ENCODE measurements at places on chromosomes 16 and 17.

DNA sequence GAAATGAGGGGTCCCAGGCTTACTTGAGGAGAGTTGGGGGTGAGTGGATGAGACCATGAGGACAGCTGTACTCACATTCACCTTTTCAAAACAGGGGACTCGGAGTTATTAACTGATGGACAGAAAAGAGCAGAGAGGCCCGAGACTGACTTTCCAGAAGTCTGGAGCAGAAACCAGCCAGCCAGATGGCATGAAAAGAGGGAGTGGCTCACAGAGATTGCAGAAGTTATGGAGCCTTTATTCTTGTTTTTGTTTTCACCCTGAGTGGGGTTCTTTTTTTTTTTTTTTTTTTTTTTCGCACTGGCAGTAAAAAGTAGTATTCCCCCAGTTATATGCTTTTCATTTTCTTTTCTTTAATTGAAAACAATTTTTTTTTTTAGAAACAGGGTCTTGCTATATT is 18.9 kb downstream of the TVP23A start:
- DNase-seq: no peak

GRCh38 chr17:347309-347899 is 5.2 kb downstream of the RPH3AL start:
- DNase-seq: no peak

DNA sequence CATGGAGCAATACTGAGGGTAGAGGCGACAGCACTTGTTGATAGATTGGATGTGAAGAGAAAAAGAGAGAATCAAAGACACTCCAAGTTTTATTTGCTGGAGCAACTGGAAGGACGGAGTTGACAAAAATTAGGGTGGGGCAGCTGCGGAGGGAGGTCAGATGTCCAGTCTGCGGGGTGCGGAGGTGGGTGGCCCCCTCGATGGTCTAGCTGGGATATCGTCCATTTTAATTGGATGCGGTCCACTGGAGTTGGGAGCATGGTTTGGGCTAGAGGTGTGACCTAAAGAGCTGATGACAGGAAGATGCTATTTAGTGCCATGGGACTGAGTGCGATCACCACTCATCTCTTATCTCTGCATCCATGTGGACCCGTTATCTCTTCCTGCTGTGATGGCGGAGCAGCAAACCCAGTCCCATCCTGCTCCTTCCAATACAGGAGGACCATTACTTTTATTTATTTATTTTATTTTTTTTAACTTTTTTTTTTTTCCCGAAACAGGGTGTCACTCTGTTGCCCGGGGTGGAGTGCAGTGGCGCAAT is 48.3 kb upstream of the CBX4 start:
- no peak for DNase-seq

DNA sequence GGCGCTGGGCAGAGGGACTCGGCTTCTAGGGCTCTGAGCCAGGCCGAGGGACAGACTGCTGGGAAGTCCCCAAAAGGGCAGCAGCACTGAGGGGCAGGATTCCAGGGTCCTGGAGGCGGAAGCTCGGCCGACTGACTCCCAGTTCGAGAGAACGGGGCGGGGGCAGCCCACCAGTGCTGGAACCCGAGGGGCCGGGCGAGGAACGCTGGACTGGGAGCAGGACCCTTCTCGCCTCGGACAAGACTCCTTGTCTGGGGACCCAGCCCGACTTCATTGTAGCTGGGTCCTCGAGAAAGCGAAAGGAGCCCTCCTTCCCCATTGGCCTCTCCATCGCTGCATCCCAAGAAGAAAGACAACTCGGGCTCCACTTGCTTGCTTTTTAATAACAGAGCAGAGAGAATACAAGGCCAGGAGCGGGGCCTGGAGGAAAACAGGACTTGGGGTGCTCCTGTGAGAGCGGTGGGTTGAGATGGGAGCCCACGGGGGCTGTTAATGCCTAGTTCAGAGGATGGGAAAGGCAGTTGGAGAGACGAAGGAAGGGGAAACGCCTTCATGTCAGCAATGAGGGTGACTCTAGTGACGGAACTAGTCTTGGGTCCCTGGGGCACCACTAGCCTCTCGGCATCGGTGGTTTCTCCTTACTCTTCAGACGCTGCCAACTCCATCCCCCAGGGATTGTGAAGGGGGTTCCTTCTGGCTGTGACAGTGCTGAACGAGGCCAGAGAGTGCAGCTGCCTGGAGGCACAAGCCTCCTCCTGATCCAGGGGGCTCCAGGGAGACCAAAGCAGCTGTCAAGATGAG is 492 bp upstream of the CAMTA2 start:
- DNase-seq: no peak

- no peak for DNase-seq
Measured at GRCh38 chr17:43854498-43854897, 7.5 kb downstream of the CD300LG start.

DNA sequence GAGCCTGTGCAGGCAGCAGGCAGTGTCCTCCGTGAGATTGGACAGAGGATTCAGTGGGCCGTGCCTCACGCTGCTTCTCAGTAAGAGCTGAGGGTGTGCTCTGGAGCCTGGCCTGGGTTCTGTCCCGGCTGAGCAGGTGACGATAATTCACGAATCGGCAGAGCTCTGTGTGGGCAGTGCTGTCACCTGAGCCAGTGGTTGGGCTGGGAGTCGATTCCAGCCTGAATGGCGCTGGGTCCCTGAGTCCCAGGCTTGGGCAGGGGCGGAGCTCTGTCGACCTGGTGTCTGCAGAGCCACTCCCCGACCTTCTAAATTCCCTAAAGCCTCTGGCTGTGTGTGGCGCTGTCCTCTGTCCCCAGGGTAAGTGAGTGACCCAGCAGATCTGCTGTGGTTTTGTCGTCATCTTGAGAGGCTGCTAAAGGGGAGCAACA is 8.4 kb downstream of the ACSF3 start:
- no peak for DNase-seq

DNA sequence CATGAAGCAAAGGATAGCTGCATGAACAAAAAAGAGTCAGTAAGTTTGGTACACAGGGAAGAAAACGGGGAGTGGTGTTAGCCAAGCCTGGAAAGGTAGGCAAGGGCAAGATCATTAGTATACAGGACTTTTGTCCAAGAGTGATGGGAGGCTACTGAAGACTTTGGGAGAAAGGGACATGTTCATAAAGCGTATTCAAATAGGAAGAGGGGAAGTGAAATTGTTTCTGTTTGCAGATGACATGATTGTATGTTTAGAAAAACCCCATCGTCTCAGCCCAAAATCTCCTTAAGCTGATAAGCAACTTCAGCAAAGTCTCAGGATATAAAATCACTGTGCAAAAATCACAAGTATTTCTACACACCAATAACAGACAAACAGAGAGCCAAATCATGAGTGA is 19.4 kb downstream of the CDYL2 start:
- DNase-seq: no peak

All from RWPE1 (cell line).